Cardiac muscle cell (in vitro differentiated cells and primary cell): ENCODE measurements at places on chromosomes 6 and 20.
A peak's percentile ranks its signal among the peaks of the same experiment; 100 is the strongest.

DNA sequence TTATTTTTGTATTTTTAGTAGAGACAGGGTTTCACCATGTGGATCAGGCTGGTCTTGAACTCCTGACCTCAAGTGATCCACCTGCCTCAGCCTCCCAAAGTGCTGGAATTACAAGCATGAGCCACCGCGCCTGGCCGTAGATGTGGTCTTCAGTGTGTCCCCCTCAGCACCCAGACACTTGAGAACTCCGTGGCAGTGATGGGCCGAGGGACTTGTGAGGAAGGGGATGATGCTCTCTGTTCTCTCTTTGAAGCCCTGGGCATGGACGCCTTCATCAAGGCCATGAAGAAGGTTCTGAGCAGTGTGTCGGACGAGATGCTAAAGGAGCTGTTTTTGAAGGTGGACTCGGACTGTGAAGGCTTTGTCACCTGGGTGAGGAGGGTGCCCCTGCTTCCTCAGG is 16.9 kb downstream of the EFCAB8 start:
- no peaks in the 10 kb centered on the region for H3K36me3 ChIP-seq
- no peak overlapping the region for H3K4me3 ChIP-seq
- no peak for DNase-seq
- H3K27ac ChIP-seq, result no peak overlapping the region
- no peaks in the 10 kb centered on the region for H3K4me1 ChIP-seq

GRCh38 chr6:33935439-33936080 is 131.8 kb upstream of the MLN start:
- DNase-seq, result no peak
- H3K4me1 ChIP-seq, result no peaks in the 10 kb centered on the region
- H3K27me3 ChIP-seq, result no peaks in the 10 kb centered on the region
- no peaks in the 10 kb centered on the region for H3K36me3 ChIP-seq

DNA sequence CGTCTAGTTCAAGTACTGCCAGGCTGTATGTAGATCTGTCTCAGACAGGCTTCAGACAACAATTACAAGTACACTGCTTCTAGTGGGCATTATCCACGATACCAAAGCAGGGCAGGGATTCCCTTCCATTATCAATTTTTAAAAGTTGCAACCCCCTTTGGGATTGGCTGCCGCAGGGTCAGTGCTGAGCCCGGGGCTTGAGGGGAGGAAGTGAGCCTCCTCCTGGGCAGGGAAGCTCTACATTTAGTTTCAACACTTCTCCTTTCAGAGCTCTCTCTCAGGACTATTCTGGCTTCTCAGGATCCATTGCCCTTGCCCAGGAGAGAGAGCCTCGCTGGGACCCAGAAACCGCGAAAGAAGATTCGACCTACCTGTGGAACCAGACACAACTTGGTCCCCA is 1.5 kb downstream of the HTR1B start:
- peaks cover 21% of the 10 kb centered on the region for H3K27me3 ChIP-seq
- H3K4me3 ChIP-seq, result peak overlapping the region; percentile 67
- peaks cover 10% of the 10 kb centered on the region for H3K4me1 ChIP-seq
- H3K36me3 ChIP-seq, result no peaks in the 10 kb centered on the region

- no peaks in the 10 kb centered on the region for H3K27me3 ChIP-seq
- H3K4me1 ChIP-seq, result no peaks in the 10 kb centered on the region
- no peak overlapping the region for H3K27ac ChIP-seq
Observed at GRCh38 chr6:81981812-81982211, 229.3 kb upstream of the TENT5A start.

GRCh38 chr6:142075516-142076101 is 57.1 kb upstream of the GJE1 start:
- H3K36me3 ChIP-seq, result no peaks in the 10 kb centered on the region
- H3K27ac ChIP-seq, result no peak overlapping the region
- DNase-seq, result no peak
- H3K27me3 ChIP-seq, result no peaks in the 10 kb centered on the region
- H3K4me3 ChIP-seq, result no peak overlapping the region
- H3K4me1 ChIP-seq, result no peaks in the 10 kb centered on the region

DNA sequence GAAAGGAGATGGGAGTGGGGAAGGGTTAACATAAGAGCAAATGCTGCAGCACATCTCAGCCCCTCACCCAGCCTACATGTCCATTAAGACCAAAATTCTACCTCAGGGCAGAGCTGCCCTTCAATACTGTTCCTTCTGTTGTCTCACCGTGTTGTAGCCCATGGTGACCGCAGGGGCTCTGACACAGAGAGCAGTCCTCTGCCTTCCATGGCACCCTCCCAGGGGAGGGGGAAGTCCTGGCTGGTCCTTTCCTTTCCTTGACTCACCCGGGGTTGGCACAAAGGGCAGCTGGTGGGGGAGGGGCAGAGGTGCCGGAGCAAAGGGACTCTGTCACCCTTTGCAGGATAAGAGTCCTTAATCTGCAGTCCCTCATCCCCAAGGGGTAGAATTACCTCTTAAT is 15.2 kb downstream of the NKX2-2 start:
- H3K4me1 ChIP-seq, result no peaks in the 10 kb centered on the region
- H3K36me3 ChIP-seq, result no peaks in the 10 kb centered on the region
- H3K27me3 ChIP-seq, result peaks cover 26% of the 10 kb centered on the region
- no peak overlapping the region for H3K27ac ChIP-seq
- no peak for DNase-seq

GRCh38 chr6:119858901-119859300 is 509.3 kb upstream of the MAN1A1 start:
- H3K27ac ChIP-seq, result no peak overlapping the region
- H3K36me3 ChIP-seq, result no peaks in the 10 kb centered on the region
- H3K4me3 ChIP-seq, result no peak overlapping the region

DNA sequence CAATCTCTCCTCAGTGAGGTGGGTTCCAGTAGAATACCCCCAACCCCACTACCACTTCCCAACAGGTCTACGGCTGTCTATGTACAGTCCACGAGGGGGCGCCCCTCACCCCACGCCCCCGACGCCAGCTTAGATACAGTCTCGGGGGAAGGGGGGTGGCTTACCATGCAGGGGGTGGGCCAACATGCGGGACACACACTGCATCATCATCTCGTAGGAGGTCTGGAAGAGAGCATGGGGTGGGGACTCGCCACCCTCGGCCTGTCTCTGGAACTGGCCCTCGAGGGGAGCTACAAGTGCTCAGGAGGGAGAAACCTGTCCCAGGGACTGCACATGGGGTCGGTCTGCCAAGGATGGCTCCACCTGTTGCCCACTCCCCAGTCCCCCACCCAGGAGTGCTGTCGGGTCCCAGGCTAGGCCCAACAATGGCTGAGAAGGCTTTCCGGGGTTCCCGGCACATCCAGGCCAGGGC is 8.5 kb downstream of the MTCH1 start:
- H3K27ac ChIP-seq, result peak overlapping the region; percentile 12
- no peak for DNase-seq
- no peak overlapping the region for H3K4me3 ChIP-seq
- H3K4me1 ChIP-seq, result peaks cover 55% of the 10 kb centered on the region
- H3K27me3 ChIP-seq, result no peaks in the 10 kb centered on the region

GRCh38 chr6:116974526-116975316 is 97.7 kb downstream of the RFX6 start:
- H3K27me3 ChIP-seq, result peaks cover 5% of the 10 kb centered on the region
- no peak overlapping the region for H3K27ac ChIP-seq
- no peaks in the 10 kb centered on the region for H3K36me3 ChIP-seq

GRCh38 chr20:5100684-5101347 is 18.9 kb downstream of the PCNA start:
- H3K27ac ChIP-seq, result no peak overlapping the region
- DNase-seq, result peak; percentile 70
- no peaks in the 10 kb centered on the region for H3K27me3 ChIP-seq

DNA sequence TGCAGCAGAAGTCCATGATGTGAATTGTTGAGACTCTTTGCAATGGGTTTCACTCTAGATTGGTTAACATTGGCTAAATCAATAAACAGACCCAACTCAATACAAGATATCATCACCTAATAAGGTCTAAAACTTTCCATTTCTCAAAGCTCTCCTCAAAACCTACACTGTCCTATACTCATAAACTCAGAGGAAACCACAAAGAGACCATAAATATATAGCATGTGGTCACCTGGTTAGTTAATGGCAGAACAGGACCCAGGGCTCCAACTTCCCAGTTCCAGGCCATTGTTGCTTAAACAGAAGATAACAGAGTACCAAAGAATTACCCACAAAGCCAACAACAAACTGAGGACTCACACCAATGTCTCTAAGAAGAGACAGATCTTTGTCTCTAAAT is 12.0 kb downstream of the RTN4IP1 start:
- peaks cover 10% of the 10 kb centered on the region for H3K4me1 ChIP-seq
- no peaks in the 10 kb centered on the region for H3K36me3 ChIP-seq
- H3K27me3 ChIP-seq, result no peaks in the 10 kb centered on the region
- no peak overlapping the region for H3K4me3 ChIP-seq
- no peak overlapping the region for H3K27ac ChIP-seq

GRCh38 chr6:25024821-25025220 is 89.1 kb upstream of the RIPOR2 start:
- H3K4me3 ChIP-seq, result no peak overlapping the region
- no peaks in the 10 kb centered on the region for H3K27me3 ChIP-seq
- H3K27ac ChIP-seq, result no peak overlapping the region
- H3K4me1 ChIP-seq, result no peaks in the 10 kb centered on the region

GRCh38 chr20:47336129-47336754 is 20.3 kb downstream of the ZMYND8 start:
- DNase-seq, result no peak
- H3K36me3 ChIP-seq, result no peaks in the 10 kb centered on the region
- H3K27me3 ChIP-seq, result no peaks in the 10 kb centered on the region
- no peak overlapping the region for H3K4me3 ChIP-seq
- H3K4me1 ChIP-seq, result no peaks in the 10 kb centered on the region

DNA sequence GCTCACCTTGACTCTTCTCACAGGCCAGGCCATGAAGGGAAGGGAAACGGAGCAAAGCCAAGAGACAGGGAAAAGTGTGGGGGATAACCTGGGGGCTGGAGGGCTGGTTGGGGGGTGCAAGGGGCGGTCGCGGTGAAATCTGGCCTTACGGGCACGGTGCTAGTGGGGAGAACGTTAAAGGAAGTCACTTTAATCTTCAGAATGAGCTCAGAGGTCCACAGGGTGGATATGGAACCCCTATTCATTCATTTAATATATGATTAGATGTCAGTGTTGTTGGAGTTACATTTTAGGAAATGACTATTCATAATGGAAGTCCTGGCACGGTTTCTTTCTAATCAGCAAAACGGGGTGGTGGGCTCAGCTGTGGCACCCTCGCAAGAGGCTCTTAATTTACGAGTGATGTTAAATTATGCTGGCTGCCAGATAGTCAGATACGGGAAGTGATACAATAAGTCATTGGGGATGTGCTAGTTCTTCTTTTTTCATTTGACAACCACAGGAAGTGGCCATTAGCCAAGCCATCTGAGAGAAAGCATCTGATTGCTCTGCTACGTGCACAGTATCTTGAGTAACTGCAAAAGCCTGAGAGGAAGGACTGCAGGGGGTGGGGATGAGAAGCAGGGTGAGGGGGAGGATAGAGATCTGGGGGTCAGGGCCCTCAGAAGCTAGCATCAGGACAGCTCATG is 253.0 kb downstream of the QKI start:
- H3K36me3 ChIP-seq, result no peaks in the 10 kb centered on the region
- H3K4me1 ChIP-seq, result no peaks in the 10 kb centered on the region
- H3K4me3 ChIP-seq, result no peak overlapping the region
- peak; percentile 62 for DNase-seq
- no peak overlapping the region for H3K27ac ChIP-seq
- no peaks in the 10 kb centered on the region for H3K27me3 ChIP-seq

GRCh38 chr6:131807644-131808459 is at the start of gene ENPP1:
Gene ENPP1 (plus strand): TSS chr6:131808020. CDS start chr6:131808036, 16 bp downstream.
- H3K4me1 ChIP-seq, result no peaks in the 10 kb centered on the region
- no peaks in the 10 kb centered on the region for H3K36me3 ChIP-seq
- peak within 1 kb of the TSS; percentile 55 for H3K4me3 ChIP-seq
- DNase-seq, result peak; percentile 81
- peaks cover 10% of the 10 kb centered on the region for H3K27me3 ChIP-seq

- H3K4me3 ChIP-seq, result no peak overlapping the region
- no peak for DNase-seq
Observed at GRCh38 chr20:57869951-57870315, 160.1 kb upstream of the PMEPA1 start.

GRCh38 chr6:51350308-51350904 is 531.7 kb downstream of the TFAP2B start:
- no peaks in the 10 kb centered on the region for H3K27me3 ChIP-seq
- DNase-seq, result peak; percentile 3
- no peak overlapping the region for H3K4me3 ChIP-seq
- no peaks in the 10 kb centered on the region for H3K36me3 ChIP-seq

GRCh38 chr6:34000281-34000680 is 145.6 kb downstream of the GRM4 start:
- no peaks in the 10 kb centered on the region for H3K27me3 ChIP-seq
- no peaks in the 10 kb centered on the region for H3K36me3 ChIP-seq
- H3K4me1 ChIP-seq, result no peaks in the 10 kb centered on the region
- H3K27ac ChIP-seq, result no peak overlapping the region
- DNase-seq, result no peak

GRCh38 chr6:36946526-36946925 is 8.0 kb upstream of the PI16 start:
- H3K4me1 ChIP-seq, result no peaks in the 10 kb centered on the region
- no peak for DNase-seq
- no peak overlapping the region for H3K27ac ChIP-seq

DNA sequence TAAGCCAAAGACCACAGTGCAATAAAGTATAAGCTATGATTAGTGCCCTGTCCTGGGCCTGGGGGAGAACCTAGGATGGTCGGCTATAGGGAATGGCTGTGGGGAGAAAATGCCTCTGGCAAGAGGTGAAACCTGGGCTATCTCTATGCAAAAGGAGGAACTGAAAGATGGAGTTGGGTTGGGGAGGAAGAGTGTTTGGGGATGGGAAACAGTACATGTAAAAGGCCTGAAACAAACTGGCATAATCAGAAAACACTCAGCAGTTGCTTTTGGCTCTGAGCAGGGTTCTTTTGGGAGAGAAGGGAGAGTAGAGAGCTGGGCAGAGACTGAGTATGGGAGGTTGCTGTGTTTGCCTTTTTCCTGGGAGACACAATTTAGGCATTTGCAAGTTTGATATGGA is 31.9 kb upstream of the FUCA2 start:
- no peaks in the 10 kb centered on the region for H3K4me1 ChIP-seq
- no peak overlapping the region for H3K27ac ChIP-seq
- DNase-seq, result no peak
- peaks cover 17% of the 10 kb centered on the region for H3K27me3 ChIP-seq
- H3K36me3 ChIP-seq, result no peaks in the 10 kb centered on the region
- no peak overlapping the region for H3K4me3 ChIP-seq

DNA sequence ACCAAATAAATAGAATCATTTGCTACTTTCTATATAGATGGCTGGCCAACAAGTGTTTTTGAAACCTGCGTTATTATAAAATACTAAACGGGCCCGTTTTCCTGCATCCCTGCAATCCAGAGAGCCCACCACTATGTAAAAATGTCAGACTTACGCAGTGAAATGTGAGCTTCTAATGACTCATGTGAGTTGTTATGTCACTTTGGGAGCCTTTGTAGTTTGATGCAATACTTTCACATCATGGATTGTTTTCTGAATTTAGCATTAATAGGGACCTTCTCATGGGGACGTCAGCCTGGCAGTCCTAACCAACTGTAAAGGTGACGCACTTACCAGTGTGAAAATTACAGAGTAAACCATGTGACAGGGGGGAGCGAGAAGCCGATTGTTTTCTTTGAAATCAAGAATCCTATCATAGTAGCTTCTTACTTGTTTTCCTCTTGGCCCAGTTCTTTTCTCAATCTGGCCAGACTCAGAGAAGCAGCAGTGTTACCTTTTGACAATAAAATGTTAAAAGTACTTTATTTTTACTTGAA is 75.3 kb downstream of the SSR1 start:
- no peak overlapping the region for H3K27ac ChIP-seq
- H3K4me1 ChIP-seq, result peaks cover 6% of the 10 kb centered on the region
- H3K27me3 ChIP-seq, result no peaks in the 10 kb centered on the region
- no peak for DNase-seq
- no peak overlapping the region for H3K4me3 ChIP-seq
- H3K36me3 ChIP-seq, result peaks cover 4% of the 10 kb centered on the region
